ENCODE measurements at places on chromosomes 11 and 22.

GRCh38 chr22:38078046-38078840, 5.7 kb downstream of the SLC16A8 start:
- no peak for DNase-seq

GRCh38 chr22:26692215-26692614, 34.8 kb downstream of the MIAT start:
- no peak for DNase-seq

GRCh38 chr11:1868636-1869291, 15.9 kb downstream of the LSP1 start:
- no peak for DNase-seq

- no peak for DNase-seq
Observed at GRCh38 chr11:117702946-117703598, 93.9 kb downstream of the DSCAML1 start.

- DNase-seq, result peak; percentile 37
Observed at GRCh38 chr11:64571410-64572091, 19.5 kb upstream of the SLC22A12 start.

DNA sequence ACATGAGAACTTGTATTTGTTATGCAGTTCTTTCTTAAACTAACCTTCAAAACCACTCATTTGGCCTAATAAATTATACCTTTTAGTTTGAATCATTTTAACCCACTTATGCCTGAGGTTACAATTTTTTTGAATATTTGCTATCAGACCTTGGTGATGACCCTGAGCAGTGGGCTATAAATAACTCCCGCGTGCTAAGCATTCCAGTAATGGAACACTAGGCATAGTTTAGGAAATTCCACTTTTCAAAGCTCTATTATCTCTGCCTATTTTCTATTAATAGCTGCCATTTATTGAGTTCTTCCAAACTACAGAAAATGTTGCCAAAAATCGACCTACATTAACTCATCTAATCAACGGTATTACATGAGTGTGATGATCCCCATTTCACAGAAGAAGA, 993.4 kb upstream of the FAT3 start:
- no peak for DNase-seq

- DNase-seq, result no peak
Observed at GRCh38 chr11:17692931-17693330, 26.4 kb upstream of the MYOD1 start.

GRCh38 chr11:134154441-134154840, 69.3 kb downstream of the NCAPD3 start:
- DNase-seq, result no peak

- DNase-seq, result no peak
Observed at GRCh38 chr11:77079666-77080065, 12.9 kb downstream of the CAPN5 start.

DNA sequence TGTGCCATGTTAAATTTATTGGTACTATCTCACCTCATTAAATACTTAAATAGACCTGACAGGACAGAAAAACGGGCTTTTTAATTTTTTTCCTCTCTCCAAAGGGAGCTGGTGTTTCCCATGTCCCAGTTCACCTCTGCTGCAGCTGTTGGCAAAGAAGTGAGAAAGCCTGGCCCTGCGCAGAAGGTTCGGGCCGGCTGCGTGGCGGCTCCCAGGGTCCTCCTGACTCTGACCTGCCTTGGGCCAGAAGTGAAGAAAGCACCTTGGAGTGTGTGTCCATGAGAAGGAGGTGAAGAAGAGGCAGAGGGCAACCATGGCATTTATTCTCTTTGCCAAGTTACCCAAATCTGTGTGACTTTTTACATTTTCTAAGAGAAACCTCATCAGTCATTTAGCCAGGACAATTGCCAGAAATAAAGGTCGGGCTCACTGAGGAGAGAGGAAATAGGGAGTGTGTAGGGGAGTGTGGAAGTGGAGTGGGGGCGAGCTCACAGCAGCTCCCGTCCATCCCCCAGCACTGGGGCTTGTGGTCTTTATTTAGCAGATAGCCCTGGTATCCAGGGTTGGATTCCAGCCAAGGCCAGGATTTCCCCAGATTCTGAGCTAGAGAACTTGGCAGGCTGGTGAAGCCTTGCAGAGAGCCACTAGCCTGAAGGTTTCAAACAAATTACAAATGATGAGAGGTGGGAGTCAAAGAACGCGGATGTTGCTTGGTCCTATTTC, 102.4 kb upstream of the CADM1 start:
- peak; percentile 80 for DNase-seq

DNA sequence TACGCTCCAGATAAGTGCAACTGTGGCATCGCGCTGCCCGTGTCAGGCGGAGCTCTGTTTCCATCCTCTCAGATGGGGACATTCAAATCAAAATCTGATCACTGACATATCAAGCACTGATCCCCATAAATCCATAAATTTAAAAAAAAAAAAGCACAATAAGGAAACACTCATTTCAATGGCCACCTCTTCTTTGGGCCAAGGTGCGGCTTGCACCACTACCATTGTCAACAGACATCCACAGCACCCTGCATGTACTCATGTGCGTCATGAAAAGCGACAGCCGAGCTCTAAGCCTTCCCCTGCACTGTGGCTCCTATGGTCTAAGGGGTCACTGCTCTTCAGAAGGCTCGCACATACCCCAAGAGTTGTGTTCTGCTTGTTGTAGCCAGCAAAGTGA, 26.7 kb upstream of the SERPIND1 start:
- no peak for DNase-seq

- DNase-seq, result no peak
Observed at GRCh38 chr11:19972091-19972490, 188.2 kb downstream of the DBX1 start.

GRCh38 chr22:36998620-36999351, 20.5 kb downstream of the TST start:
- no peak for DNase-seq

- DNase-seq, result no peak
Observed at GRCh38 chr11:77038825-77039326, 4.7 kb downstream of the B3GNT6 start.

- DNase-seq, result no peak
Observed at GRCh38 chr11:116540645-116541304, 232.0 kb downstream of the BUD13 start.

GRCh38 chr11:73888244-73888643, 11.4 kb downstream of the PAAF1 start:
- DNase-seq, result no peak

- no peak for DNase-seq
Observed at GRCh38 chr11:77312107-77312506, 10.6 kb upstream of the GDPD4 start.

DNA sequence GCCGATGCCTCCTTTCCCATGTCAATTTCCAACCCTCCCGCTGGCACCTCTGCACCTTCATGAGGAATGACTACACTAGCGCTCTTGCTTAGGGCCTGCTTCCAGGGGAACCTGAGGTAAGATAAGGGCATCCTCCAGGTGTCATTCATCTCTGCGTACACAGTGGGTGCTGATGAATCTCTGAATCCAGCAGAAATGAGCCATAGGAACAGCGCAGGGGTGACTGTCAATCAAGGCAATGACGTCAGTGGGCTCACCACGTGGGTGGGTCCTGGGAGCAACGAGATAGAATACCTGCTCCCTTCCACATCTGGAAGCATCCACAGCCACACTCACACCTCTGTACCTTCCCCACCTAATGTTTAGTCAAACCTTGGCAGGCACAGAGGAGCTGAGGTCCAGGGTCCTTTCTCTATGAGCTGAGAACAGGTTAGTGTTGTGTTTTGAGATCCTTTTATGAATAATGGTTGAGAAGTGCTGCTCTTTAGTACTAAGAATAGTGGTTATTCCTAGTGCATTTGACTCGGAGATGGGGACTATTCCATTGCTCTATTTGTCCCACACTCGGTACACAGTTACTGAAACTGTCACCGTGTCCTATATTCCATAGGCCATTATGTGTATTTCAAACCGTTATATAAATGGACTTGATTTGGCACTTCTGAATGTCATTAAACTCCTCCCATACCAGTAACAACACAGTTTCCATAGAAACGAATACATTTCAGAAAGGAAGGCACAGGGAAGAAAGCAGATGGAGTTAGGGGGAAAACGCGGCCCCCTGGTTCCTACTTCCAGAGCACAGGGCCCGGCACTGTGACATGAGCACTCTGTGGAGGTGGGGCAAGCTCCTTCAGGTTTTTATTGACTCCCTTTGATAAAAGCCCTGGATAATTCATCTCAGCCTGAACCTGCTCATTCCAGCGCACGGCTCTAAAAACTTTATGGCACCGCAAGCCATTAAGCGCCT, 193.4 kb downstream of the ST3GAL4 start:
- DNase-seq, result no peak

DNA sequence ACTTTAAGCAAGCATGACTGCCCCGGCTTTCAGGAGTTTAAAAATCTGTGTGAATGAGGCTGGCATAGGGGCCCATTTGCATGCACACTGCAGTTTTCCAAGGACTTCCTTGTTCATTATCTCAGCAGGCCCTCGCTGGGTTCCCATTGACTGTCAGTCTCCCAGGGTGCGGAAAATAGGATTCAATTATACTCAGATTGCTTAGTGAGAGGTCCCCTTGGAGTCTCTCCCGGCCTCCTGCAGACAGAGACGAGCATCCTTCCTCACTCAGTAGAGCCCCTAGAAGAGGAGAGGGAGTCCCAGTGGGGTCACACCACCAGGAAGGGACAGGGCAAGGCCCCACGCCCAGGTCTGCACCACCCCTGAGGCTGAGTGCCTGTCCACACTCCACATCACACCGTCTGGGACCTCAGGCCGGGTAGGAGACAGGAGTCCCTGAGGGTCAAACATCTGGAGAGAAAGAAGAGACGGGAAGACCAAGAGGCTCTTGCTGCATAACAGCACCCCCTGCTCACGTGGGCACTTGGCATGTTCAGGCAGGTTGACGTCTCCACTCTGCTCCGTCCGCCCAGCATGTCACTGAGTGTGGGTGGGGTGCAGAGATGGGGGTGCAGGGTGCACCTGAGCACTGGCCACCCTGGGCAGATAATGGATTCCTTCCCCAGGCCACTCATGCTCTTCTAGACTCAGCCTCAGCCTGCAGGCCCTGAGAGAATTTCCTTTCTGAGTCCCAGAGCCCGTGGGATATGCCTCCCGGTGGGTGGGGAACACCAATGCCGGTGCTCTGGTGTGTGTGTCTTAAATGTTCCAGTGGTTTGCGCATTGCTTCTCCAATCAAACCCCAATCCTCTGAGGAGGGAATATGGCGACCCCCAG, 58.8 kb downstream of the MCM5 start:
- no peak for DNase-seq

DNA sequence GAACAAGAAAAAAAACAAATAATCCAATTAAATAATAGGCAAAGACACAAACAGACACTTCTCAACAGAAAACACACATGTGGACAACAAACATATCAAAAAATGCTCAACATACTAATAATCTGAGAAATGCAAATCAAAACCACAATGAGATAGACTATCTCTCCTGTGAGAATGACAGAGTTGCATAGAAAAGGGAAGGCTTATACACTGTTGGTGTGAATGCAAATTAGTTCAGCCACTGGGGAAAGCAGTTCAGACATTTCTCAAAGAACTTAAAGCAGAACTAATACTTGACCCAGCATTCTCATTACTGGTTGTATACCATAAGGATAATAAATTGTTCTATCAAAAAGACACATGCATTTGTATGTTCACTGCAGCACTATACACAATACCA, 637.8 kb upstream of the LUZP2 start:
- DNase-seq, result no peak

- DNase-seq, result no peak
Observed at GRCh38 chr11:11608783-11609232, 13.0 kb downstream of the GALNT18 start.

DNA sequence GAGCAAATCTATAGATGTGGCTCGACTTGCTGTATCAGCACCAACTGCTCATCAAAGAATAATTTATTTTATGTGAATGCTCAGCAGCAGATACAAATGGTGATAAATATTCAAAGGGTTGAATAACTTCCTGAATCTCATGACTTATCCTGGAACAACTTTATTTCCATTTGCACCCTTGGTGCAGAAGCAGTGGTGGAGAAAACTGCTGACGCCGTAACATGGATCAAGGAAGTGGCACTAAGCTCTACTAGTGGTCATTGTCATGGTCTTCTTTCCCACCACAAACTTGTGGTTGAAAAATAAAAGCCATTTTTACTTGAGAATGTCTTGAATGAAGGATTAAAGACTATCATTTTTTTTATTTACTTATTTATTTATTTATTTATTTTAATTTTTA, 14.6 kb downstream of the MARK2 start:
- DNase-seq, result no peak

GRCh38 chr11:77109236-77110019, 6.8 kb downstream of the OMP start:
- no peak for DNase-seq

GRCh38 chr22:23591846-23592245, 11.8 kb upstream of the IGLL1 start:
- no peak for DNase-seq

DNA sequence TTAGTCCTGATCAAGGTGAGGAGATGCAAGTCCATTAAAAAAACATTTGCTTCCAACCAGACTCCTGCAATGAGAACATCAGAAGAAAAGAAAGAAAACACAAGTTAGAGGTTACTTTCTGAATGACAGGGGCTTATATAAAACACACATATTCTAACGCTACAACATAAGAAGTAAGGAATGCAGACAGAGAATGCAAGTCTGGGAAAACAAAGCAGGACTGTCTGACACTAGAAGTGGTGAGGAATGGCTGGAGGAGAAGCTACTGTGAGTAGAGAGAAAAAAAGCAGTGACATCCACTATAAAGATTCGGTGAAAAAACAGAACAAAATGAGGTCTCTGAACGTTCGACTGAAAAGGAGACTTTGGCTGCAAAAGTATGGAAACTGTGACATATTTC, 12.3 kb downstream of the TMEM216 start:
- no peak for DNase-seq

GRCh38 chr11:31262761-31263160, 106.8 kb downstream of the DCDC1 start:
- no peak for DNase-seq

- DNase-seq, result peak; percentile 88
Observed at GRCh38 chr11:12223771-12224536, 113.6 kb downstream of the MICAL2 start.

DNA sequence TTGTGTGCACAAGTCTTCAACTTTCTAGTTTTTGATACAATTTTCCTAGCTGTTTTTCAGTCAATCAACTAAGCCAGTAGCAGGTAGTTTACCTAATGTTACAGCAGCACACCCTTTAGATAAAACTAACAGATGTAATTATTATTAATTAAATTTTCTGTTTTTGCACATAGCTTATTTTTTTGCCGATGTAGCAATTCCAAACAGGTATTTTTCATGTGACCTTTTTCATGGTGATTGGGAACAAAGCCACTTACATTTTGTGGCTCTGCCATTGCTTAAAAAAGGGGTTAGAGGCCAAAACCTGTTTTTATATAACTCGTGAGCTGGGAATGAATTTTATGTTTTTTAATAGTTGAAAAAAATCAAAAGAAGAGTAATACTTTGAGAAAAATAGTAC, 724.5 kb downstream of the FAM181B start:
- no peak for DNase-seq

- DNase-seq, result no peak
Observed at GRCh38 chr22:26690654-26691376, 33.4 kb downstream of the MIAT start.

DNA sequence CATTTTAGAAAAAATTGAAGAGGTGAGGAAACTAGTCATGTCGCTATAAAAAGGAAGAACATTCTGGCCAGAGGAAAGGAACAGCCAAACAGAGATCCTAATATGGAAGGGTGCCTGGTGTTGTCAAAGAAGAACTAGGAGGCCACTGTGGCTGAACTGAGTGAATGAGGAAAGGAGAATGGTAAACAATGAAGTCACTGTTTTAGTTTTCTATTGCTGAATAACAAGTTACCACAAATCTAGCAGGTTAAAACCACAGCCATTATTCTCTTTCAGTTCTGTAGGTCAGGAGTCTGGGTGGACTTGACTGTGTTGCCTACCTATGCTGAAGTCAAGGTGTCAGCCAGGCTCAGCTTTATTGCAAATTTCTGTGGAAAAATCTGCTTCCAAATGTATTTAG, 549.3 kb upstream of the CCDC90B start:
- no peak for DNase-seq

Data from NCI-H82 (cell line).